Kasumi-1 (cell line): ENCODE measurements at places on chromosomes 2 and 18.

DNA sequence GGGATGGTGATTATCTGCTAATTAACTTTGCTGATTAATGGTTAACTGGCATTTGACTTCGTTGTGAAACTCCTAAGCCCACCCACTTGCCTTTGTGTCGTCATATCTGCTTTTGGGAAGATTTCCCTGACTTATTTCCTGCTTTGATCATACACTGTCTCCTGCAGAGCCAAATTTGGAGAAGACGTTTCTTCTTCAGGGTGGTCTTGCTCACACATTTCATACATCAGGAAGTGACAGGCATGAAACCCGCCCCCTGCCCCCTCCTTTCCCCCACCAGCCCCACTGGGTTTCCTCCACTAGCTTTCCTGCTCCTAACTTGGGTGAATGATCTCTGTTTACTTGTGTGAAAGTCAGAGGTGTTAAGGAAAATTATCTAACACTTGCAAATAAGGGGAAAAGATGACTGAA lies 300.1 kb downstream of the TSN start:
- no peak for DNase-seq

GRCh38 chr2:230793572-230794359 lies 71.0 kb upstream of the ITM2C start:
- peak; percentile 92 for DNase-seq

- peak; percentile 64 for DNase-seq
Measured at GRCh38 chr2:17830053-17831034, 14.1 kb downstream of the MSGN1 start.

DNA sequence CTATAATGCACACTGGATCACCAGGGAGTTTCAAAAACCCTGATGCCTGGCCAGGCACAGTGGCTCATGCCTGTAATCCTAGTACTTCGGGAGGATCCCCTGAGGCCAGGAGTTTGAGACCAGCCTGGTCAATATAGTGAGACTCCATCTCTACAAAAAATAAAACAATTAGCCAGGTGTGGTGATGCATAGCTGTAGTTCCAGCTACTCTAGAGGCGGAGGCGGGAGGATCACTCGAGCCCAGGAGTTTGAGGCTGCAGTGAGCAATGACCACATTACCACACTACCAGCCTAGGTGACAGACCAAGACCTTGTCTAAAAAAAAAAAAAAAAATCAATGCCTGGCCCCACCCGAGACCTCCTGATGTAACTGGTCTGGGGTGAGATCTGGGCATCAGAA lies 137.2 kb downstream of the MTCL1 start:
- no peak for DNase-seq

DNA sequence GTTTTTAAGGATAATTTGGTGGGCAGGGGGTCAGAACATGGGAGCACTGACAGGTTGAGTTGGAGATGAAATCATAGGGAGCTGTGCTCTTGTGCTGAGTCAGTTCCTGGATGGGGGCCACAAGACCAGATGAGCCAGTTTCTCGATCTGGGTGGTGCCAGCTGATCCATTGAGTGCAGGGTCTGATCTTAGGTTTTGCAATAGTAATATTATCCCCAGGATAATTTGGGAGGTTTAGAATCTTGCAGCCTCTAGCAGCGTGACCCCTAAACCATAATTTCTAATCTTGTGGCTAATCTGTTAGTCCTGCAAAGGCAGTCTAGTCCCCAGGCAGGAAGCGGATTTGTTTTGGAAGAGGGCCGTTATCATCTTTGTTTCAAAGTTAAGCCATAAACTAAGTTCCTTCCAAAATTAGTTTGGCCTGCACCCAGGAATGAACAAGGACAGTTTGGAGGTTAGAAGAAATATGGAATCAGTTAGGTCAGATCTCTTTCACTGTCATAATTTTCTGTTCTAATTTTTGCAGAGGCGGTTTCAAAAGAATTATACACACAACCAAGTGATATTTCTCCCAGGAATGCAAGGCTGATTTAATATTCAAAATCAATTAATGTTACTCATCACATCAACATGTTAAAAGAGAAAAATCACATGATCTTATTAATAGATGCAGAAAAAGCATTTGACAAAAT lies 23.0 kb downstream of the DBI start:
- DNase-seq = no peak

GRCh38 chr2:56195563-56195962 lies 11.8 kb downstream of the CCDC85A start:
- no peak for DNase-seq

DNA sequence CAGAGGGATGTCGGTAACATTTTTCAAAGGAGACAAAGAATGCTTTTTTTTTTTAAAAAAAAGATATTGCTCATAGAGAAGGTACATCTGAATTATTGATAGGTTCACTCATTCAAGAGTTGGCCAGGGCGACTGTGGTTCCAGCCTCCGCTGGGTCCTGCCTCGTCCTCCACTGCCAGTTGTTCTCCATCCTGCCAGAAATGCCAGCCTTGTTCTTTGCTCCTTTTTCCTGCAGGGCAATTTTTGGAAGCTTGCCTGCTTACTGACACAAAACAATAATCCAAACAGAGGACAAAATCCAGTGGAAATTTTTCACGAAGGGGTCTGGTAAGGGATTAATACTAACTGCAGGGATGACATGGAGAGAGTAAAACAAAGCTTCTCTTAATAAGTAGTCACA lies 1113.0 kb downstream of the CBLN2 start:
- no peak for DNase-seq

- DNase-seq = no peak
Measured at GRCh38 chr18:62976227-62976626, 260.9 kb downstream of the PHLPP1 start.

DNA sequence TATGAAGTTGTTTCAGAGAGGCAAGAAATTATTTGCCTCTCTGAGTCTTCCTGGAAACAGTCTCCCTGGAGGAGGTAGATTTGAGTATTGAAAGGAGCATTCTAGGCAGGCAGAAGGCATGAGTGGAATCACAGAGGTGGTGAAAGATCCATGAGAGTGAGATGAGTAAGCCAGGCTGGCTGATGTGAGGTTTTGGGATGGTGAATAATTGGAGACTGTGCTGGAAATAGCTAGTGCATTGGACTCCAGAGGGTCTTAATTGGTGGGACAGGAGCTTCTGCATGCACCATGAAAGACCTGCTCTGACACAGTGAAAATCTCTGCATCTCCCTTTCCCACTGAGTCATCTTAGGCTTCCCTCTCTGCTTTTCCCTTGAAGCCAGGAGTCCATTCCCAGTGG lies 46.3 kb downstream of the CDC42EP3 start:
- no peak for DNase-seq

DNA sequence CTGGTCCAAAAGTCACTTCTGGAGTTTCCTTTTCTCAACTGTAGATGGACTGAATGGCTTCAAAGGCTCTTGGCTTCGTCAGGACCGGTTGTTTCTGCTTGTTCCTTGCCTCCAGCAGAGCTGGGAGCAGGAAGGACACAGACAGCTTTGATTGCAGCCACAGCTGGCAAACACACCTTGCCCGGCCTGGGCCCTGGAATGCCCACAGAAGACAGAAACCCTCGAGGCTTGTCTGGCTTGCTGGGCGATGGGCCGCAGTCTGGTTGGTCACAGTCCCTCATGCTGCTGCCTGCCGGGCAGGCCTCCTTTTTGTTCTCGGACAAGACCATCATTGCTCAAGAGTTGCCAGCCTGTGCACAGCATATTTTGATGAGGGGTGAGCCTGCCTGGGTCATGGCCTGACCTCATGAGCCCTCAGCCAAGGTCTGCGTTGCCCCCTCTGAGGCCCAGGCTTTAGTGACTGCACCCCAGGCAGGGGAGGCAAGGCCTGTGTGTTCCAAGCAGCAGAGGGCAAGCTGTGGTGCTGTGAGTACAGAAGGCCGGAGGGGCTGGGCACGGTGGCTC lies 37.8 kb downstream of the ATP6V1C2 start:
- DNase-seq = no peak

DNA sequence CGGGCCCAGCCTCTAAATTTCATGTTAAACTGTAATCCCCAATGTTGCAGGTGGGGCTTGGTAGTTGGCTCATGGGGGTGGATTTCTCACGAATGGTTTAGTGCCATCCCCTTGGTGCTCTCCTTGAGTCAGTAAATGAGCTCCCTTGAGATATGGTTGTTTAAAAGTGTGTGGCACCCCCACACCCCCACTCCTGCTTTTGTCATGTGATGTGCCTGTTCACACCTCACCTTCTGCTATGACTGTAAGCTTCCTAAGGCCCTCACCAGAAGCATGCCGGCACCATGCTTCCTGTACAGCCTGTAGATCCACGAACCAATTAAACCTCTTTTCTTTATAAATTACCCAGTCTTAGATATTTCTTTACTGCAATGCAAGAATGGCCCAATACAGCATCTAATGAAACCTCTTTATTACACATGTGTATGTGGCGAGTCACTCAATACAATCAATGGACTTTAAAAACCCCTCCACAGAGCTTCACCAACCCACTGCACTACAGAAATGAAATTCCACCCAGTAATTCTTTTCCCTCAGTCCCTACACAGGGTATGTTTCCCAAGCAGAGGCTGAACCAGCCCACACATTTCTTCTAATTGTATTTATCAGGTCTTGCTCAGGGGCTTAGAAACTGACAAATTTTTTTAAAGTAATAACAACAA lies 47.3 kb downstream of the WDFY1 start:
- no peak for DNase-seq

DNA sequence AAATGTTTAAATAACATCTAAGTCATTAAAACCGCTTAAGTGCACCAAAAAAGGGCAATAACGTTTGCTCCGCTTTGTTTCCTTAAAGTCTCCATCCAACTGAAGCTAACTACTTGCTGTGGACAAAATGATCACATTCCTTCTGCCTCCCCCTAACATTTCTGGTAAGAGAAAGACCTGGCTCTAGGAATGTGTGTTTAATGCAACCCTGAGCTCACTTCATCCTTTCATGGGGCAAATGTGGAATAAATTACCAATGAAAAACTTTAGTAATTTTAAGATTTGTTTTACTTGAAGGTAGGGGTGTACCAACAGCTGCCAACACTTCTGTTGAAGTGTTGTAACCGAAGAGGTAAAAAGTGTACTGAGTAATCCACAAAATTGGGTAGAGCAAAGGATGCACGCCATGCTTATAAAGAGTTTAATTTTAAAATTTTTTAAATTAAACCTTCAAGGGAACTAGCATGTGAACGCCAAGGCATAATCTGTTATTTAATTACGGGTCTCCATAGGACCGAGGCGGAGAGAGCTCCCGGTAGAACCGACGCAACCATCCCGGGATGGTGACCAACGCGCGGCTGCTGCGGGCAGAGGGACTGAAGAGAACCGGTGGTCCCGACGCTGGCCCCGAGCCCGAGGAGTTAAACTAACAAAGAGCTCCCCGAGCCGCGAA lies 1.1 kb downstream of the HNRNPLL start:
- no peak for DNase-seq

GRCh38 chr2:110770959-110771431 lies 38.6 kb downstream of the ACOXL start:
- DNase-seq = no peak

GRCh38 chr2:64929333-64929732 lies 59.9 kb upstream of the SLC1A4 start:
- peak; percentile 50 for DNase-seq

- DNase-seq = no peak
Measured at GRCh38 chr2:2464643-2465042, 133.6 kb upstream of the MYT1L start.
